PC-9 (cell line): ENCODE measurements at places on chromosomes 2 and 18.

DNA sequence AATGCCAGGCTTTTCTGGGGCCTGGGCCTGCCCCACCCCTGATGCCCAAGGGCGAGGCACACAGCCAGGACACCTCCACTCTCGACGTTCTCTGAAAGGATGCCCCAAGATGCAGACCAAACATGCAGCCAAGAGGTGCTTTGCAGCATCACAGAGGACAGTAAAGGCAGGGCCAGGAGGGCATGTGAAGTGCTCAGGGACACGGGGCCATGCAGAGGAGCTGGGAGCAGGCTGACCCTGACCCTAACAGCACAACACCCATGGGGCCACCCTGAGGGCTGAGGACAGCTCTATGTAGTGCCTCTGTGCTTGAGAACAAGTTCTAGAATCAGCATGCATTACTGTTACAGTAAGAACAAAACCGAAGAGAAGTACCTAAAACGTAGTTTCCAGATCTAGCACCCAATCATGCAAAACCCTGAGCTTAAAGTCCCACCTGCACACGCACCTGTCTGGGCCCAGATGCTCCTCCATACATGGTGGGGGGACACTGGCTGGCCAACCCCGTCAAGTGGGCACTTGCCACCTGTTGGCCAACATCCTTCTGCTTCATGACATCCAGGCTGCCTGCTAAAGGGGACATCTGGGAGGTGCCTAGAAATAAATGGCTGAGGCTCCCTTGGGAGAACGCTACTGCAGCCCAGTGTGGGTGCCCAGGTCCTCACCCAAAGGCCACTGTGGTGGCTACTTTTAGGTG, 15.4 kb downstream of the HS6ST1 start:
- no peak overlapping the region for H3K4me3 ChIP-seq
- no peaks in the 10 kb centered on the region for H3K36me3 ChIP-seq
- H3K27ac ChIP-seq: no peak overlapping the region

DNA sequence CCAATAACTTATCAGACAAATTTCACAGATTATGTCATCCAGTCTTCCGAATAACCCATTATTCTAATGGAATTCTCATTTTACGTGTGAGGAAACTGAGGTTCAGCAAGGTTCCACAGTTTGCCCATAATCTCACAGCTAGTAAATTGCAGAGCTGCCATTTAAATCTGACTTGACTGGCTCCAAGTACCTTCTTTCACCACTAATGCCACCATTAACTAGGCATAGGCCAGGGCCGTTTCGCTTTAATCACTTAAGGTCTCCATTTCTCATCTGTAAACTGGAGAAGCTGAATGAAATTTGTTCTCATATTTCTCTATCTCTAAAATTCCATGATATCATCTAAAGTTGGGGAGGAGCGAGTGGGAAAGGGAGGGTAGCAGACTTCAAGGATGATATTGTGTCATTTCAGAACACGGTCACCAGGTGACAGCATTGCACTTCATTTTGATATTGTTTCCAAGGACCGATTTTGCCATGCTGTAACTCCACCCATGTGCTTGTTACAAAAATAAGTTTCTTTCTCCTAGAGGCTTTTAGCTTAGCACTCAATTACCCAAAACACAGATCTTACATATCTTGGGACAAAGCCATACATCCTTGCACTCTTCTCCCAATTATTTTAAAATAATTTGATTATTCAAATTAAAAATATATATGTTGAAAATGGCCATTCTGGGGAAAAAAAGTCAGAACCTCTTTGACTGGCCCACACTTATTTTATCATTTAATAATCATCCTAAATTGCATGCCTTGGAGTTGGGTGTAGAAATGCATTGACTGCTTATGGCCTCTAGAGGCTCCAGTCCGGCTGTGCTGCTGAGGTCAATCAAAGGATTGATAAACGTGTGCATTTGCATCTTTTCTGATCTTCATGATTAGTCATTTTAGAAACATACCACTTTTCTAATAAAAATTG, 123.8 kb downstream of the AKAIN1 start:
- DNase-seq: no peak
- no peak overlapping the region for H3K27ac ChIP-seq
- no peaks in the 10 kb centered on the region for H3K36me3 ChIP-seq
- H3K4me3 ChIP-seq: no peak overlapping the region

- no peak overlapping the region for H3K27ac ChIP-seq
- no peaks in the 10 kb centered on the region for H3K36me3 ChIP-seq
- no peak overlapping the region for H3K4me3 ChIP-seq
- no peaks in the 10 kb centered on the region for H3K4me1 ChIP-seq
- peaks cover 92% of the 10 kb centered on the region for H3K27me3 ChIP-seq
Observed at GRCh38 chr2:239552213-239552926, 151.6 kb upstream of the HDAC4 start.

- H3K27ac ChIP-seq: no peak overlapping the region
- no peaks in the 10 kb centered on the region for H3K36me3 ChIP-seq
- no peak overlapping the region for H3K4me3 ChIP-seq
- DNase-seq: no peak
- no peaks in the 10 kb centered on the region for H3K4me1 ChIP-seq
- H3K27me3 ChIP-seq: no peaks in the 10 kb centered on the region
Observed at GRCh38 chr2:54864727-54865126, 141.3 kb downstream of the EML6 start.

GRCh38 chr2:48927355-48927754, 171.8 kb upstream of the LHCGR start:
- 0 out of 2 replicates have a peak, but pooled peaks cover 6% of the 10 kb centered on the region for H3K27me3 ChIP-seq
- H3K4me1 ChIP-seq: no peaks in the 10 kb centered on the region
- no peak overlapping the region for H3K4me3 ChIP-seq
- no peaks in the 10 kb centered on the region for H3K36me3 ChIP-seq
- no peak overlapping the region for H3K27ac ChIP-seq
